ENCODE measurements at places on chromosomes 1 and 21.

DNA sequence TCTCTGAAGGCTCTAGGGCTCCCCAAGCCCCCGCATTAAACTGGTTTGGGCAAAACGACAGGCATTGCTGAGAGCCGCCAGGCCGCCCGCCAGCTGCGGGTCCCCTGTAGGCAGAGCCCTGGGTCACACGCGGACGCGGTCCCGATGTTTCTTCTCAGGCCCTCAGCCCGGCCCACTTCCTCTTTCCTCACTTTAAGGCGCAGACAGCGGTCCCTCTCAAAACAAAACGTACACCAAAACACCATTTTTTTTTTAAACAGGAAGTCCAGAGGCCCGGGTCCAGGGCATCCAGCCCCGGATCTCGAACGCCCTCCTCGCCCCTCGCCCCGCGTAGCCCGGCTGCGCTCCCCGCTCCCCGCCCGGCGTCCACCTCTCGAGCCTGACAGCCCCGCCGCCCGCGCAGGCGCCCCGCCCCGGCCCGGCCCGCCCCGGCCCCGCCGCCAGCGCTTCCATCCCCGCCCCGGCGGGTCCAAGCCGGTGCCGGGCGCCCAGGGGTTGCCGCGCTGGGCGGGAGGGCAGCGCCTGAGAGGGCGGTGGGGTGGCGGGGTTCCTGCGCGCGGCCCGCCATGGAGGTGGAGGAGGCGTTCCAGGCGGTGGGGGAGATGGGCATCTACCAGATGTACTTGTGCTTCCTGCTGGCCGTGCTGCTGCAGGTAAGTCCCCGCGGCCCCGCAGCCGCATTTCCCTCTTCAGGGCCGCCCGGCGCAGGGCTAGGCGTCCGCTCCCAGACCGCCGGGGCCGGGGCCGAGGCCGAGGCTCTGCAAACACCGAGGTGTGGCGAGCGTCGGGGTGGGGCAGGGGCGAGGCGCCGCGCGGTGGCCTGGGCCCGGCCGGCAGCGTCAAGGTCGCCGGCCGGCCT is at the start of gene SLC22A15:
SLC22A15 (plus strand) TSS at position 452 of the 859 bp plus-strand sequence; CDS start at position 567, 115 bp downstream.
- ATAC-seq, result peak; percentile 80

GRCh38 chr1:19750101-19750881 is 49.4 kb downstream of the TMCO4 start:
- ATAC-seq, result no peak

DNA sequence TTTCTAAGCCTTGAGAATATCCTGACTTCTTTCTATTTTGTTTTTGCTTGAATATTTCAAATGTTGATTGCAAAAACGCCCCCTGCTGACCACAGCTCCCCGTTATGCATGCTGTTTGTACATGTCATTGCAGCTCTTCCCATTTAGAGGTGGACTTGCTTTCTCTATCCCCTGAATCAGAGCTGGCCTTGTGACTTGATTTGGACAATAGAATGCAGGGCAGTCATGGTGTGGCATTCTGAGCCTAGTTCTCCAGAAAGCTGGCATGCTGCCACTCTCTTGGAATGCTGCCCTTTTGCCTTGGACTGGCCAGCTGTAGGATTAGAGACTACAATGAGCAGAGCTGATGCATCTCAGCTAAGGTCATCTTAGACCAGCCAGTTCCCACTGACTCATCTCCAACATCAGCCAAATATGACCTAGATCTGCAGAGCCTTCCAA is 1561.5 kb downstream of the MRPL39 start:
- peak; percentile 100 for ATAC-seq

DNA sequence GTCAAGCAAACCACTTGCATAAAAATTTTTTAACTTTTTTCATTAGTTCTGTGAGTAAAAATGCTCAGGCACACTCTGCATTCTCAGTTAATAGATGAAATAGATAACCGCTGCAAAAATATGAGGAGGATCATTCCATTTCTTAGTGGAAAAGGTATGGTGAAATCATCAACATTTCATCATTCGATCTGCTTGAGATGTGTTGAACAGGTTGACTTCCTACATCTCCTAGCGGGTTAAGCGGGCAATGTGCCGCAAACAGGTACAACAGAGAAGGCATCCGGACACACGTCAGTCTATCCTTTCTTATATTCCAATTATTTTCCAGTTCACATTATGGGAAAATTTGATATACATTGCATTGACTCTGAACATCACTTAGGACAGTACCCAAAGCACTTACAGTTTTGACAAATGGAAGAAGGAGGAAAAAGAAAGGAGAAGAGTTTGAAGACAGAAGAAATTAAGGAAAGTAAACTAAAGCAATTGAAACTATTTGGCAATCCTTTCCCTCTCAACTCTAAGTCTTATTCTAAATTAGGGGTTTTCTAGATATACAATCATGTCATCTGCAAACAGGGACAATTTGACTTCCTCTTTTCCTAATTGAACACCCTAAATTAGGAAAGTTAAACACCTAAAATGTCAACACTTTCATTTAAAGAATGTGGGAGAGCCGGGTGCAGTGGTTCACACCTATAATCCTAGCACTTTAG is 33.5 kb downstream of the NIBAN1 start:
- ATAC-seq, result no peak

GRCh38 chr1:67059346-67059745 is 5.4 kb upstream of the SLC35D1 start:
- no peak for ATAC-seq

- ATAC-seq, result no peak
Observed at GRCh38 chr1:157622471-157622870, 24.6 kb upstream of the FCRL4 start.

DNA sequence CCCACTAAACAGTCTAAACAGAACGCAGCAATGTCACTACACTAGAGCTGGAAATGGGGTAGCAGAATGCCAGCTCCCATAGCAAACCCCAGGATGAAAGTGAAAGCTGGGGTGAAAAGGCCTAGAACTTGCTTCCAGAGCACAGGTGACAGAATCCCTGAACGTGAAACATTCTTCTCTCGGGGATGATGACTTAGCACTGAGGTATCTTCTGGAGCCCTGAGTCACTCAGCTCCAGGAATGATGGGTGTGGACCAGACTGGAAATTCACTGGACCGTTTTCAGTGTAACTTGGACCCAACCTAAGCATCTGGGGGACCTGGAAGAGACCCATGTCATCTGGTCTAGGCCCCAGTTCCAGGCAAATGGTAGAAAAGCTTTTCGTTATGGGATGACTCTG is 108.9 kb downstream of the CDC7 start:
- no peak for ATAC-seq

DNA sequence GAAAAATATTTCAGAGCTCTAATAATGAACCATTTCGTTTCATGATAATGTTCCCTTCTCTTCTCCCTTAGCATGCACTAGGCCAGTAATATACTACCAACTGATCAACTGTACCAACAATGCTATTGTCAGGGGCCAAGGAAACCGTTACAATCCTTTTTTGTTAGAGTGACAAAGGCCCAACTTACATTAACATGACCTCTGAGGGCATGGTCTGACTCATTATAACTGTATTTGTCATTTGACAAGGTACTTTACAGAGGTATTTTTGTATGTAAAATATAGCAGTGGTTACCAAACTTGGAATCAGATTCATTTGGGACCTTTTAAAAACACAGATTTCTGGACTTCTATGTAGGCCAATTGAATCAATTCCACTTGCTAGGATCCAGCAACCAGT is 102.6 kb upstream of the RRP15 start:
- ATAC-seq, result no peak

- no peak for ATAC-seq
Observed at GRCh38 chr1:47686731-47687630, 249.1 kb downstream of the FOXD2 start.

DNA sequence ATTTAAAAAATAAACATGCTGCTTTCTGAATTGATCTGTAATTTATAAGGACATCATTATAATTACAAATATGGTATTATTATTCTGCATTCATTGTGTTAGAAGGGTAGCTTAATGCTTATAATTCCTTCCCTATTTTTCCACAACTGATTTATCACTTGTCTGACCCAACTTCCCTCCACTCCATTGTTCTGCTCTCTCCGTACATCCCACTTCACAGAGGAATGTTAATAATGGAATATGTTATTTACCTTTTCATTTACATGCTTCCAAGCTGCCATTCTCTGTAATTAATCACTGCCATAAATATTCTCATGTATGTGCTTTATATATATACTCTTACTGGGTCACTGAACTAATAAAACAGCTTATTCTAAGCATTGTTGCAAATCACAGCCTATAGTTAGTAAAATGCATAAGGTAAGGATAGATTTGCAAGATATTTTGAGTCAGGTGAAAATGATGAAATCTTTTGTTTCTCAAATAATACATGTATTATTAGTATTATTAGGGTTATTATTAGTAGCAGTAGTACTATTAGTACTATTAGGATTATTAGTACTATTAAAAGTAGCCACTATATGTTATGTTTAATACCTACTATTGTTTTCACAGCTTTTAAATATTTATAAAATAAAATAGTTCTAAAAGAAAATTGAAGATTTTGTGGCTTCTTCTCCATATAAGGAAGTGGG is 70.6 kb upstream of the NEK7 start:
- no peak for ATAC-seq

- no peak for ATAC-seq
Observed at GRCh38 chr1:92973203-92973897, 12.1 kb upstream of the DIPK1A start.

DNA sequence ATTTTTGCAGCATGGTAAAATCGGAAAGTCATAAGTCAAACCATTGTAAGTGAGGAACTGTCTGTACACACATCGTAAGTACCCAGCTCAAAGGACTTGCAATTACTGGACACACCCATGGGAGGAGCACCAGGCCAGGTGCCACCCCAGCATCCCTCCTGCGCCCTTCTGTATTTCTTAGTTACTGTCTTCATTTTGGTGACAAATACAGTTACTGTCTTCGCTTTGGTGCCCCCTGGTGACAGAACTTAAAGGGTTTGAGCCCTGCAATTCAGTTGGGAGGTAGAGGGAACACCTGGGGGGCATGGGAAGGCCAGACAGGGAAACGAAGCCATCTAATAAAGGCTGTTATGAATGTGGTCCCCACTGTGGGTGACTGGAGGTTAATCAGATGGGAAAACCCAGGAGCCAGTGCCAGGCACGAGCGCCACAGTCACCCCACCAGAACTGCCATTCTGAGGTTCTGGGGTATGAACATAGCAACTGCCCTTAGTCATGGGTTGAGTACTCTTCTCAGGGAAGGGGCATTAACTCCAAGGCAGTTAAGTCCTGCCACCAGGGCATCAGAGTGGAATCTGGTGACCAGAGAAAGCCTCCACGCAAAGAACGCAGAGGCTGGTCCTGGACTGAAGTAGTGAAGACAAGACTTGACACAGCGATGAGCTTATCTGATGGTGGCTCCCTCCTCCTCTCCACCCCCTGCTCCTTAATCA is 612.9 kb downstream of the PTPRU start:
- ATAC-seq, result no peak

DNA sequence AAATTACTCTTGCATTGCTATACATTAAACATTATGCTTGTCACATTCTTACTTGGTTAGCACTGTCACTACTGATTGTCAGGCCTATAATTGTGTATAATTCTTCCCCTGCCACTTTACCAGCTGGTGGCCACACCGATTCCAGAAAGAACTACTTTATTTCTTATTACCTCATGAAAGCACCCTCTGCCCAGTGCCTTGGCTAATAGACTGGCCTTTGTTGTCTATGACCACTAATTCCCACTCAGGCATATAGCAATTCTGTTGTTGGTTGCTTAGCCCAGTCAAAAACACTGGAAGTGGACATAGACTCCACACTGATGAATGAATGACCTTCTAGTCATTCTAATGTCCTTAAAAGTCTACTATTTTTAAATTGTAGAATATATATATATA is 35.6 kb downstream of the MRPL39 start:
- no peak for ATAC-seq

DNA sequence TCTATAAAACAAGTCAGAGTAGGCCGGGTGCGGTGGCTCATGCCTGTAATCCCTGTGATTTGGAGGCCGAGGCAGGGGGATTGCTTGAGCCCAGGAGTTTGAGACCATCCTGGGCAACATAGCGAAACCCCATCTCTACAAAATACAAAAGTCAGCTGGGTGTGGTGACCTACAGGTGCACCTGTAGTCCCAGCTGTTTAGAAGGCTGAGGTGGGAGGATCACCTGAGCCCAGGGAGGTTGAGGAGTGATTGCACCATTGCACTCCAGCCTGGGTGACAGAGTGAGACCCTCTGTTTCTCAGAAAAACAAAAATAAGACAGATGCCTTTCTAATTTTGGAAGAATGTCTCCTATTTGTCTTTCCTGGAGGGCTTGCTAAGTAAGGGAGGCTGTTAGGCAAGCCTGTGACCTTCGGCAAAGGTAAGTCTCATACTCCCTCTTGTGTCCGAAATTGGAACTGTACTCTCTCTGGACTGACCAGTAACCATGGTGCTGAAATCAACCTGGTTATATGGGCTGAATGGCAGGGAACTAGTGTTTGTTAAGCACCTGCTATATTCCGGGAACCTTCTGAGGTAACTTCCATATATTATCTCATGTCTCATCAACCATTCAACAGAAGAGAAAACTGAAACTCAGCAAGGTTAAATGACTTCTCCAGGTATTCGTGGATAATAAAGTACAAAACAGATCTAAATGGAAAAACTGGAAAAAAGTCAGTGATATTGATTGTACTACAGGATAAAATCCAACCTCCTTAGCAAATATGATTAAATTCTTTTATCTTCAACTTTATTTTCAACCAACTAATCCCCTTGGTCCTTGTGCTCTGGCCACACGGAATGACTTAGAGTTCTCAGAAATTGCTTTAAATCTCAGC is 11.8 kb upstream of the RAB3B start:
- ATAC-seq, result peak; percentile 97

Data from SK-N-SH treated with all-trans-retinoic acid at 6 μM for 48 hours (cell line).